CD8-positive, alpha-beta T cell (primary cell): ENCODE measurements at places on chromosomes 11 and 22. TPM values are rescaled to one million over a fixed set of nuclear protein-coding genes. Genes with fewer than 3 reads are reported as not detected.

APOBEC3C gene
- total RNA-seq, result 14.1 TPM

CALCB gene
- not detected for total RNA-seq

PGA5 gene
- total RNA-seq, result not detected

APOBEC3H gene
- 1.6 TPM for total RNA-seq

- no peak for DNase-seq
Observed at GRCh38 chr11:102981324-102981910, 25.9 kb upstream of the MMP13 start.

DNA sequence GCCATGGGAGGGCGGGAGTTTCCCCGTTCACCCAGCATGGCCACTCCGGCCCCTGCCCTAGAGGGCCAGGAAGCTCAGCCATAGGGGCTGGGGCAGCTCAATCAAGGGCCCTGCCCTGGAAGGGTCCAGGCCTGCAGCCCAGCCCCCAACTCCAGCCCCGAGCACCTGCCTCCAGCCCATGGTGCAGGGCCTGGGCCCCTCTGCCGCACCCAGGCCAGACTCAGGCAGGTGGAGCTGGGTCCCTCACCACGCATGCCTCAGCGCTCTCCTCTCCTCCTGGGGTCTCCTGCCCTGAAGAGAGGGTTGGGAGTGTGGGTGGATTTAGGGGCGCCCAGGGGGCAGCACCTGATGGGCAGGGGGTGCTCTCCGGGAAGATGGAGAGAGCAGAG lies 13.1 kb downstream of the MLC1 start:
- no peak for DNase-seq

DNA sequence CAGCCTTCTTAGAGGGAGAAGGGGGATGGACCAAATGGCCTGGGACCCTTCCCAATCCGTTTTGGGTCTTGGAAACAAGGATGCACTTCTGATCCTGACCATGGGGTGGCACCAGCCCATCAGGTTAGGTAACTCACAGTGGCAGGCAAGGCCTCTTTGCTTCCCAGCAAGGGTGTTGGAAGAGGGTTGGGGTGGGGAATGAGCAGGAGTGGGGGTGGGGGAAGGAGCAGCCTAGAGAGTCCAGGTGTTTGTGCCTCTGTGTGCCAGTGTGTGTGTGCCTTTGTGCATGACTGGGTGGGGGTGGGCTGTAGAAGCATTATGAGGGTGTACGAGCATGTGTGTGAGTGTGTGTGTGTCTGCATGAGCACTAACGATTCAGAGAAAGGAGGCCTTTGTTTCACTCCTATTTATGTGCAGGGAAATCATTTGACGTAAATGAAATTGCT lies 213.1 kb downstream of the INSC start:
- DNase-seq, result no peak

DNA sequence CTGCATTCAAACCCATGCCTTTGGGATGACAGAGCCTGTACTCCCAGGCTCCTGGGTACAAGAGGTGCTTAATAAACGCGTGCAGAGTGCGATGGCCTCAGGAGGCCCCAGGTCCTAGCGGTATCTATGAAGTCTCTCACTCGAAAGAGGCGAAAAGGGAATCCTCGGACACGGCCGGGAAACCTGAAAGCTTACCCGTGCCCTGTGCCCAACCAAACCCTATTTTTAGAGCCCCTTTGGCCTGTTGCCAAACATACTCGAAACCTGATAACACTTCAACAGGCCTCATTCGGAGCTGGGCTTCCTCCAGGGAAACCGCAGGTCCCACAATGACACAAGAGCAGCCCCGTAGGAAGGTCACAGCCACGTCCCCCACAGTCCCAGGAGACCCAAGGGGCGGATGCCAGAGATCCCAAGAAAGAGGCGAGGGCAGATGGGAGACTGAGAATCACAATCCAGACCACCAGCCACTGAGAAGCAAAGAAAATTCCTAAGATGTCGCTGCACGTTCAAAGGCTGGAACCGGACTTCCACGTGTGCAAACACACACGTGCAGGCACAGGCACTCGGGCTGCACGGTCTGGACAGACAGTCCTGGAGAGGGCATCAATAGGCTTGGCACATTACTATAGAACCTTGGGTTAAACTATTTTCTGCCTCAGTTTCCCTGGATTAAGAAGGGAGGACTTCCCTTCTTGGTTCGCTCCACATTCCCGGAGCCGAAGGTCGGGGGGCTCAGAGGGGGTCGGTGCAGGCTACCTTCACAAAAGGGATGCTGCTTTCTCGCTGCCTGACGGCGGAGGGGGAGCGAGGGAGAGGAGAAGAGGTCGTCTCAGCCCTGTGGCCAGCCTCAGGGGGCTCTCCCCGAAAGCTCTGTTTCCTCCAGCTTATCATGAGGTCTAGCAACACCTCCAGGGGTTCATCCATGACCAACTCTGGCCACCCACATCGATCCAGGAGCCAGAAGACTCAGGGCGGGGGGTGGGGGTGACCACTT lies 8.2 kb downstream of the PDGFB start:
- peak; percentile 56 for DNase-seq
